ENCODE measurements at places on chromosomes 11 and 22. TPM values are rescaled to one million over a fixed set of nuclear protein-coding genes. Genes with fewer than 3 reads are reported as not detected.

The APOBEC3C gene
- 5.4 TPM for total RNA-seq

The TMEM223 gene
- total RNA-seq: 14.6 TPM

The APOA5 gene
- total RNA-seq: not detected

The XKR3 gene
- not detected for total RNA-seq

The ELFN2 gene
- not detected for total RNA-seq

The CRYBB3 gene
- total RNA-seq: not detected

The OR9I1 gene
- total RNA-seq: not detected

The GCAT gene
- 12.1 TPM for total RNA-seq

The WEE1 gene
- total RNA-seq: 27.0 TPM

The GPHA2 gene
- not detected for total RNA-seq

The AQP11 gene
- 0.45 TPM for total RNA-seq

The ARHGEF17 gene
- 29.5 TPM for total RNA-seq

The MMP27 gene
- total RNA-seq: 1.3 TPM

The IPO7 gene
- 103 TPM for total RNA-seq

The MISFA gene
- total RNA-seq: 1.8 TPM

The IGSF22 gene
- total RNA-seq: 0.23 TPM

The TRIM48 gene
- total RNA-seq: not detected

The KRTAP5-7 gene
- total RNA-seq: not detected

The MB gene
- total RNA-seq: not detected

The PAK1 gene
- 14.9 TPM for total RNA-seq

The PMM1 gene
- 26.2 TPM for total RNA-seq

The GPR137 gene
- 7.1 TPM for total RNA-seq

The APOA1 gene
- 1.1 TPM for total RNA-seq

The CECR2 gene
- total RNA-seq: under 0.01 TPM

The SLC6A5 gene
- not detected for total RNA-seq

The OR5I1 gene
- not detected for total RNA-seq

The TSGA10IP gene
- not detected for total RNA-seq

The RGL4 gene
- total RNA-seq: not detected

The FREY1 gene
- 0.75 TPM for total RNA-seq

The LINC01488 gene
- 0.08 TPM for total RNA-seq

The NDUFA6 gene
- 63.1 TPM for total RNA-seq

The C11orf65 gene
- total RNA-seq: 0.35 TPM

The OR4D5 gene
- total RNA-seq: not detected

The RIC3 gene
- not detected for total RNA-seq

The BACE1-AS gene
- total RNA-seq: 1.6 TPM

The E2F8 gene
- total RNA-seq: 0.08 TPM

The MRGPRX4 gene
- not detected for total RNA-seq

The CSKMT gene
- 7.4 TPM for total RNA-seq

The CRYBA4 gene
- not detected for total RNA-seq

The C11orf97 gene
- total RNA-seq: not detected

The UPK3A gene
- total RNA-seq: not detected

The MS4A1 gene
- total RNA-seq: not detected

The PGA5 gene
- not detected for total RNA-seq

The OR4D9 gene
- total RNA-seq: not detected

The HTR3B gene
- total RNA-seq: not detected

The OR6A2 gene
- 0.15 TPM for total RNA-seq

The MAJIN gene
- not detected for total RNA-seq

The C11orf52 gene
- 0.38 TPM for total RNA-seq

The POLDIP3 gene
- 25.6 TPM for total RNA-seq

The OR2D2 gene
- not detected for total RNA-seq

The NXPE1 gene
- total RNA-seq: not detected

The GDPD4 gene
- not detected for total RNA-seq

The DDIAS gene
- 1.4 TPM for total RNA-seq

Data from smooth muscle cell of the coronary artery (primary cell).